Calu3 (cell line): ENCODE measurements at places on chromosomes 6 and 20. TPM values are rescaled to one million over a fixed set of nuclear protein-coding genes. Genes with fewer than 3 reads are reported as not detected.

The HLA-DRA gene
- total RNA-seq: 173 and 283 TPM in 2 replicates

The SYTL3 gene
- total RNA-seq: 14.2 and 15.0 TPM in 2 replicates

The CST4 gene
- not detected in 2 replicates for total RNA-seq

The MYL9 gene
- total RNA-seq: 7.8 and 10.3 TPM in 2 replicates

The PPT2 gene
- 29.1 and 31.0 TPM in 2 replicates for total RNA-seq

The TBX18 gene
- 48.5 and 49.2 TPM in 2 replicates for total RNA-seq

The ARFGAP1 gene
- 127 and 146 TPM in 2 replicates for total RNA-seq

The SASH1 gene
- 12.1 and 12.3 TPM in 2 replicates for total RNA-seq

The TNXB gene
- total RNA-seq: 10.6 and 11.3 TPM in 2 replicates

The ABT1 gene
- total RNA-seq: 18.8 and 20.9 TPM in 2 replicates

The CCN2 gene
- 159 and 373 TPM in 2 replicates for total RNA-seq

The PXDC1 gene
- 15.0 and 18.2 TPM in 2 replicates for total RNA-seq

The HLA-DPB1 gene
- 12.0 and 18.3 TPM in 2 replicates for total RNA-seq

The FKBP1A gene
- total RNA-seq: 166 and 173 TPM in 2 replicates

The PBOV1 gene
- total RNA-seq: not detected in 2 replicates

The SLC24A3 gene
- total RNA-seq: not detected in 2 replicates

The OR2H2 gene
- total RNA-seq: not detected in 2 replicates

The MAS1 gene
- total RNA-seq: not detected in 2 replicates

The MAP7 gene
- 29.5 and 30.1 TPM in 2 replicates for total RNA-seq

The RAD21L1 gene
- total RNA-seq: not detected in 2 replicates

The AGPAT1 gene
- 138 and 139 TPM in 2 replicates for total RNA-seq

The RIPPLY2 gene
- 0.31 TPM in 1 of 2 replicates, not detected in the other for total RNA-seq

The KIF6 gene
- total RNA-seq: 0.45 TPM in 1 of 2 replicates, not detected in the other

The SLC26A8 gene
- 0.10 TPM in 1 of 2 replicates, not detected in the other for total RNA-seq

The BTN1A1 gene
- total RNA-seq: not detected in 2 replicates

The DYNLT2 gene
- 2.7 and 3.4 TPM in 2 replicates for total RNA-seq

The HSF2 gene
- total RNA-seq: 10.6 and 11.4 TPM in 2 replicates

The BACH2 gene
- 5.6 and 7.2 TPM in 2 replicates for total RNA-seq
